ENCODE measurements at places on chromosomes 7 and 10.

DNA sequence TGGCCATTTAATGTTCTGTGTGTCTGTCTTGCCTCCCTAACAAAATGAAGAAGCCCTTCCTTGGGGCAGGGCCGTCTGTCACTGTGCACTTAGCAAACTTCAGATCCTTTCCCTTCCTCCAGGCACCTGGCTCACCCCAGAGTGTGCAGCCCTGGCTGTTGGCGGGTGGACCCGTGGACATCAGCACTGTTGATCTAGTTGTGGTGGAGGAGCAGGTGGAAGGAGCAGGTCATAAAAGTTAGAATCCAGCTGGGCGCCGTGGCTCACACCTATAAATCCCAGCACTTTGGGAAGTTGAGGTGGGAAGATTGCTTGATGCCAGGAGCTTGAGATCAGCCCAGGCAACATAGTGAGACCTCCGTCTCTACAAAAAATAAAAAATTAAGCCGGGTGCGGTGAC, 12.7 kb downstream of the RAB19 start:
- no peak for DNase-seq

- no peak for DNase-seq
Measured at GRCh38 chr10:63497321-63497720, 23.9 kb upstream of the REEP3 start.

DNA sequence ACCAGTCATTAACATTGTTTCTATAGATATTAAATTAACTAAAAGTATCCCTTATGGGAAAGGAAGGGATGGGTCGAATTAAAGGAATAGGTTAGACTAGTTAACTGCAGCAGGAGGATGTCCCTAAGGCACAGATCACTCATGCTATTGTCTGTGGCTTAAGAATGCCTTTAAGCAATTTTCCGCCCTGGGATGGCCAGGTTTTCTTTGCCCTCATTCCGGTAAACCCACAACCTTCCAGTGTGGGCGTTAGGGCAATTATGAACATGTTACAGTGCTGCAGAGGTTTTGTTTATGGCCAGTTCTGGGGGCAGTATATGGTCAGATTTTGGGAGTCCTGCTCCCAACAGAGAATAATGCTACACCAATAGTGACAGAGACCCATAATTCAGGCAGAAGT, 139.3 kb upstream of the CDK13 start:
- DNase-seq, result no peak

DNA sequence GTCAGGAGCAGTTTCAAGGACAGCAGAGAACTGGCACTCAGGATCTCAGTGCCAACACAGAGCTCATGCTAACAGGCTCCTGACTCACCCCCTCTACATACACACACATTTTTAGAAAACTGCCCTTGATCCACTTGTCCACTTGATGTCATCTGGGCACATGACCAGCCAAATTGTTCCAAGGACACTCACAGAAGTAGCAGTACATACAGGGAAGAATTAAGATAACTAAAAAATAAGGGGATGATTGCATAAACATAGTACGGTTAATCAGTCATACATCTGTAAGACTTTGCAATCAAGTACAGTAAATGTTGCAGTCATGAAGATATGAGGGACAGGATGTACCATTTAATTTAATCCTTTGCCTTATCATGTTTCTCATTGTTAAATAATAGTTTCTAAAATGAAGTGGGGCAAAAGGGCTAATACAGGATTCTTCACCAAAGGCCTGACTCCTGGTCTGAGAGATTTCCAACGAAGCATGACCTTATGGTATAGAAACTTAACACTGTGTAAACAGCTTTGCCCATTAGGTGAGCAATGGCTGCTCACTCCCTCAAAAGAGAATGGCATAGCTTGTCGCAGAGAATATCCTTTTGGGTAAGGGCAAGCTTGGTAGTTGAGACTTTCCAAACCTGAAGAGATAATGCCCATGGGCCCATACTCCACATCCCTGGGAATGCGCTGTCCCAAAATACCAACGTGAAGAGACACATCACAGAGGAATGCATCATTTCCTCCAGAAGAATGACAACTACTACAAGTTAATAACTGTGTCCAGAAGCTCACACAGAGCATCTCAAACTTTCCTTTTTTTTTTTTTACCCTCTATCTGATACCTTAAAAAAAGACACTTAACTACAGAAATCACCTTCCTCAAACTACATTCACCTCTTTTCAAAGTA, 94.1 kb downstream of the ARMH3 start:
- no peak for DNase-seq

- no peak for DNase-seq
Measured at GRCh38 chr7:151460474-151460855, 20.5 kb upstream of the CRYGN start.

- no peak for DNase-seq
Measured at GRCh38 chr10:119393019-119393418, 149.5 kb downstream of the RGS10 start.

GRCh38 chr7:55019691-55020465, 1.1 kb downstream of the EGFR start:
- DNase-seq, result no peak

GRCh38 chr7:876077-876971, at the start of gene GET4:
GET4 (plus strand) TSS chr7:876554; CDS start chr7:876646, 92 bp downstream.
- DNase-seq, result peak; percentile 93

- no peak for DNase-seq
Measured at GRCh38 chr10:47031211-47031900, 120.1 kb downstream of the PTPN20 start.

DNA sequence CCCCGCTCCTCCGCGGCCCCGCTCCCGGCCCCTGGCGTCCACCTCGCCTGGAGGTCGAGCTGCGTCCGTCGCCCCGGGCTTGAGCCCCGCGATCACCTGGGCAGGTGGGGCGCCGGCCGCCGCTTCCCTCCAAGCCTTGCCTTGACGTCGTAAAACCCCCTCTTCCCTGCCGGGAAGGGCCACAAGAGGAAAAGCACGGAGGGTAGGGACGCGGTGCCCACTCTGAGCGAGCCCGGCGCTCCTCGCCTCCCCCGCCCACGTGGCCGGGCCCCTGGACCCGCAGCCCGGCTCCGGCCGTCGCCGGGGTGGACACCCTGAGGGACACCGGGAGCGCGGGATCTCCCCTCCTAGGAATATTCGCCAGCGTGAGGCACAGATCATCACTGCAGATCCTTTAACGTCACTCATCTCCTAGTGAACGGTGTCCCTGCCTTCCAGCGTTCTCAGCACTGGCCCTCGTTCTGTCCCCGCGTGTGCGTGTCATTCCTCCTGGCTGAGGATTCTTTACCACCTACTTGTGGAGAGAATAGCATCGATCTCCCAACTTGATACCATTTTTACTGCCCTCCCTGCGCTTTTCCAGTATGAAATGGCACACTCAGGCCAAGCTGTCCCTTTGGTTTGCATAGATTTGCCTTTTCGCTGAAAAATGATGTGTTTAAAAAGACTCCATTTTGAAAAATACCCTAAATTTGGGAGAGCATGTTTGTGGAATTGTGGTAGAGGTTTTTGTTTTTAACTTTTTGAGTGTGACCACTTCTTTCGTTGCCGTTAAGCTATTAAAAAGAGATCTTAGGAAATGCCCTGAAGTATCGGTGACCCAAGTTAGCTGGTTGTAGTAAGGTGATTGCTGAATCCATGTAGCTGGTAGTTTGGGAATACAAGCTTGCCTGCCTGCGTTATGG, 649 bp downstream of the ACTR3B start:
- DNase-seq, result no peak

DNA sequence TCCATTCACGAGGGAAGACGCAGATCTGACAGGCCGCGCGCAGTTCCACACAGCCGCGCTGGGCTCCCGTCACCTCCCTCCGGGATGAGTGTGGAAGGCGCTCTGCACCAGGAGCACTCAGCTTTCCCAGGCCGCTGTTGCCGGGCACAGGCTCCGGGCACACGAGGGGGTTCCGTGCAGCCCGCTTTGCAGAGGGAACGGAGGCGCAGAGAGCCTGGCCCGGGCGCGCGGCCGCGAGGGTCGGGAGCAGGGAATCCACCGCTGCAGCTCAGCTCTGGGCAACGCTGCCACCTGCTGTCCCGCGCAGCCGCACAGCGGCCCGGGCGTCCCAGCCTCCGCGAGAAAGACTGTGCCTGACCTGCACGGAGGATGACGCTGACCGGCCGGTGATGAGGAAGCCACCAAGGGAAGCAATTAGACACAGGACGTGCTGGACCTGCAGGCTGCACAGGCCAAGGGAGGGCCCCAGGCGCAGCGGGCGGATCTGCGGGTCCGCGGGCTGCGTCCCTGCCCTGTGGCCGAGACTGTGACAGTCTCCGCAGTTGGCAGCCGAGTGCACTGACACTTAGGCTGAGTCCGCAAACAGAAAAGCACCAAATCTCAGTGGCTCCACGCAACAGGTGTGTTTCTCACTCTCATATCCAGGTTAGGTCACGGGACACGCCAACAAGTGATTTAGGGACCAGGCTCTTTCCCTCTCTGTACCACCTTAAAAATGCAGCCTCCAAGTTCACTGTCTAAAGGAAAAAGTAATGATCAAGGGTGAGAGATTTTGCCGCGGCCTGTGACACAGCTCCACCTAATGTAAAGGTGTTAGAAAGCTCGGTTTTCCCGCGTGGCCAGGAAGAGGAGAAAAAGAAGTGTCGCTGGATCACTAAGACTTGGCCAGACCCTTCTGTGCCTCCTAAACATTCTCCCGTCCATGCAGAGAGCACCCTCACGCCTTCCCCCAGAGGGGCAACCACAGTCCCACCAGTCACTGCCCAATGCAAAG, 94.5 kb downstream of the SEC61G start:
- DNase-seq, result no peak

DNA sequence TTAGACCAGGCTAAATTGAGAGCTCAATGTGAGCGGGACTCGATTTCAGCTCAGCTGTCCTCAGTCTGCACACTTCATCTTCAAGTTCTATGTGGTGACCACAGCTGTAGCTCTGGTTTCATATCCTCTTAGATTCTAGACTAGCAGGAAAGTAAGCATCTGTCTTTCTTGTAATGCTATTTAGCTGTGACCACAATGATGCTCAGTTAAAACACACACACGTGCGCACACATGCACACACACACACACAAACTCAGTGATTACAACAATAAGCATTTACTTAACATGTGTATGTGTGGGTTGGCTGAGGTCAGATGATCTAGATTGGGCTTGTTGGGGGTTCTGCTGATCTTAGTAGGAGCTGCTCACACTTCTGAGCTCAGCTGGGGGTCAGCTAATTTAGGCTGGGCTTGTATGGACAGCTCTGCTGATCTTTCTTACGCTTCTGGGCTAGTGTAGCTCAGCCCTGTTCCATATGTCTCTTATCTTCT, 82.5 kb downstream of the ZNF365 start:
- no peak for DNase-seq

DNA sequence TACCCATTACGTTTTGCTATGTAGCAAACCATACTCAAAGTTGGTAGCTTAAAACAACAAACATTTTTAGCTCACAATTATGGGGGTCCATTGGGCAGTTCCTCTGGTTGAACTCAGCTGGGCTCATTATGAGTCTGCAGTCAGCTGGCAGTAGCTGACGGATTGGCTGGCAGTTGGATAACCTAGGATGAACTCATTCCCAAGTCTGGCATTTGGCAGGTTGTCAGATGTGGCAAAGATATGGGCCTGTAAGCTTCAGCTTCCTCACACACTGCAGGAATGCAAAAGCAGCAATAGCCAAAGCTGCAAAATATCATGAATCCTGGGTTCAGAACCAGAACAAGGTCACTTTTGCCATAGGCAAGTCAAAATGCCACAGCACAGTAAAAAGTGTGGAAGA, 412.2 kb upstream of the SORCS1 start:
- DNase-seq, result no peak

- no peak for DNase-seq
Measured at GRCh38 chr7:26511866-26512265, 220.2 kb downstream of the SNX10 start.

GRCh38 chr10:77911535-77912123, 14.9 kb downstream of the DLG5 start:
- DNase-seq, result no peak

GRCh38 chr10:23367896-23368595, 23.4 kb upstream of the C10orf67 start:
- no peak for DNase-seq

DNA sequence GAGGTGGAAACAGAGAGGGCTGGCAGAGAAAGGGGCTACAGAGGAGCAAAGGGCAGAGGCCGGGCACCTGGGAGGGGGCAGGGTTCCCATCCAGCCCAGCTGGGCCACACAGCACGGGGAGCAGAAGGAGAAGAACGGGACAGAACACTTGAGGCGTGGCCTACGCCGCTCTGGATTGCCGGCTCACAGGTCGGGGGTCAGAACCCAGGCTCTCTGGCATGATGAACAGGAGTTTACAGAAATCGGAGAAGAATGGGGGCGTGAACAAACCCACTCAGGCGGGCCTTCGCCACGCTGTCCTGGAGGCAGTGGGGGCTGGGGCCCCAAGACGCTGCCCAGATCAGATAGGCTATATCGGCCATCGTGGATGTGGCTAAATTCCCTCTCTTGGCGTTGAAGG, 362.2 kb upstream of the SHH start:
- no peak for DNase-seq

DNA sequence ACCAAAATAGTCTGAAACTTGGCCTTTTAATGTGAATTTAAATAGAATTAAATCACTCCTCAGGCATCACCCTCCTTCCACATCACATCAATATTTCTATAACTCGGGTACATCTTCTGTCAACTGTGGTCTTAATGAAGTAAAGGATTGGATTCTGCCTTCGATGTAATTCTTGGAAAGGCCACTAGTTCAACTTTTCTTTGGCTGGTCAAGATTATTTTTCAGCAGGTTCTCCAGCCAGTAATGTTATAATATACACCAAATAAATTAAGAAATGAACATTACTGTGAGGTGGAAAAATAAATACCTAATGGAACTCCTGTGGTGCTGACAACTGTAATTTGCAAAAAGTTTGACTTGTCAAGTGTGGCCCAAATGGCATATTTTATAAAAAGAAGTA, 9.7 kb upstream of the SLC16A9 start:
- no peak for DNase-seq

- no peak for DNase-seq
Measured at GRCh38 chr10:19815036-19815730, 1.0 kb upstream of the PLXDC2 start.

All from stimulated activated CD4-positive, alpha-beta T cell treated with anti-CD3 and anti-CD28 coated beads, Interleukin-1b, Interleukin-23, amount 100 ng/mL, for 24 hours (primary cell).